ENCODE measurements at places on chromosomes 3 and 15. TPM values are rescaled to one million over a fixed set of nuclear protein-coding genes. Genes with fewer than 3 reads are reported as not detected.

SLC28A1 gene
- not detected for total RNA-seq

TRH gene
- not detected for total RNA-seq

TMIE gene
- 0.14 TPM for total RNA-seq

IRAK2 gene
- 6.1 TPM for total RNA-seq

P2RY13 gene
- not detected for total RNA-seq

CHRM5 gene
- total RNA-seq = not detected

SERPINI2 gene
- not detected for total RNA-seq

NDUFB4 gene
- 271 TPM for total RNA-seq

ARHGAP31 gene
- 2.3 TPM for total RNA-seq

TGM4 gene
- total RNA-seq = 0.33 TPM

CGNL1 gene
- 0.56 TPM for total RNA-seq

NPAP1 gene
- total RNA-seq = not detected

ALPK3 gene
- 0.28 TPM for total RNA-seq

MORC1 gene
- total RNA-seq = not detected

TMEM87A gene
- total RNA-seq = 58.2 TPM

RLBP1 gene
- not detected for total RNA-seq

SLC2A2 gene
- total RNA-seq = not detected

ZNF660 gene
- total RNA-seq = 0.05 TPM

HIGD2B gene
- not detected for total RNA-seq

PPM1L gene
- total RNA-seq = 9.1 TPM

BTD gene
- total RNA-seq = 9.2 TPM

ZPLD1 gene
- total RNA-seq = 0.28 TPM

TERC gene
- total RNA-seq = 199 TPM

SLC6A1 gene
- total RNA-seq = not detected

ACOX2 gene
- 0.85 TPM for total RNA-seq

CELSR3 gene
- 0.60 TPM for total RNA-seq

RPL29 gene
- total RNA-seq = 2,349 TPM

GLDN gene
- not detected for total RNA-seq

GPR62 gene
- not detected for total RNA-seq

REC114 gene
- not detected for total RNA-seq

DPH6 gene
- 17.6 TPM for total RNA-seq

MED12L gene
- 0.05 TPM for total RNA-seq

TOP2B gene
- total RNA-seq = 64.3 TPM

RPL14 gene
- 541 TPM for total RNA-seq

HCLS1 gene
- total RNA-seq = 1.6 TPM

ANO10 gene
- 25.3 TPM for total RNA-seq

SST gene
- not detected for total RNA-seq

CEP19 gene
- 0.71 TPM for total RNA-seq

C3orf70 gene
- not detected for total RNA-seq

LRRC34 gene
- total RNA-seq = 0.85 TPM
